ENCODE measurements at places on chromosomes 7 and 10. TPM values are rescaled to one million over a fixed set of nuclear protein-coding genes. Genes with fewer than 3 reads are reported as not detected.

- no peak for DNase-seq
These were observed 254.6 kb downstream of the CAMK1D start for GRCh38 chr10:12603766-12604470.

The ZMYND11 gene
- 64.4 TPM for polyA plus RNA-seq

The CHST3 gene
- 20.9 TPM for polyA plus RNA-seq

GRCh38 chr10:103448746-103449145 is 3.4 kb downstream of the CALHM2 start:
- no peak for DNase-seq

GRCh38 chr7:139708541-139708940 is 69.3 kb downstream of the HIPK2 start:
- DNase-seq: no peak

The FKBP6 gene
- polyA plus RNA-seq: not detected

DNA sequence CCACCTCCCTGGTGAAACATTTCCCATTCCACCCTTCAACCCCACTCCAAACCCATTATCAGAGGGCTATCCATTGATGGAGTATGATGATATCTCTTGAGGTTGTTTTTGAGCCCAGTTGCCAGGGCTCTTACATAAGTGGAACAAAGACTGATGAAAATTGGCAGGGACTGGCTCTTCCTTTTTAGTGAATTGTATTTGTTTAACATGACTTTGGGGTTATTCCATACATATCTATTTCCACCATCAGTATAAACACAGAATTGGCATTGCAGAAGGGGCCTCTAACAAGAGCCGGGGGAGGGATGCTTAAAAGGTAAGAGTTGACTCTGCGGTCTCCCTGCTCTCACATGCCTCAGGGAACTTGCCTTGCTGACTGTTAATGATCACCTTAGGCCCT is 28.9 kb downstream of the FZD1 start:
- no peak for DNase-seq

The CACUL1 gene
- 7.3 TPM for polyA plus RNA-seq

The ORC5 gene
- polyA plus RNA-seq: 11.7 TPM

- DNase-seq: no peak
These were observed 98.6 kb upstream of the SVIL start for GRCh38 chr10:29733323-29733722.

DNA sequence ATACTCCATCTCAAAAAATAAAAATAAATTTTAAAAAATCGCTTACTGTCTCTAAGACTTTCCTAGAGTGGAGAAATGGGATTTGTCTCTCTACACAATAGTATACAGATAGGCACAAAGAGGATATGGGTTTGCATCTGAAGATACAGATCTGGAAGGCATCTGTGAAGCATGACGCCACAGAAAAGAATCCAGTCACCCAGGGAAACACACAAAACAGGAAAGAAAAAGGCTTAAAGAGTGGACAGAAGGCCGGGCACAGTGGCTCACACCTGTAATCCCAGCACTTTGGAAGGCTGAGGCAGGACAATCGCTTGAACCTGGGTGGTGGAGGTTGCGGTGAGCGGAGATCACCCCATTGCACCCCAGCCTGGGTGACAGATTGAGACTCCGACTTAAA is 61.3 kb downstream of the SKIDA1 start:
- DNase-seq: peak; percentile 35

DNA sequence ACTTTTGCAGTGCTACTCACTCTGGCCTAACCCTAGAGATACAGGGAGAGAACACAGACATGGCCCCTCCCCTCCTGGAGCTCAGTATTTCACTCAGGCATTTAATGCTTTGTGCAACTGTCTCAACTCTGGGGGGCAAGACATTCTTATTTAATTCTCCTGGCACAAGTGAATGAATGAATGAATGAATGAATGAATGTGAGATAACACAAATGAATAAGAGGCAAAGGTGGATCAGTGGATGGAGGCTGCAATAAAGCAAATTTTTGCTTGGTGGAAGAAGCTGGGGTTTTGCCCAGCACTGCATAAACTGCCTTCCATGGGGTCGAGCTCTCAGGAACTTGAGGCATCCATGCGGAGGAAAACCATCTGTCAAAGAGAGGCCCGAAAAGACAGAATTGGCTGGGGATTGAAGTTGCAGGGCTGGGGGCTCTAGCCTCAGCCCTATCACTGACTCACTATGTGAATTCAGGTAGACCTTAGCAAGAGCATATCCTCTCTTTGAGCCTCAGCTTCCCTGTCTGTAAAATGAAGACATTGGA is 441.4 kb upstream of the ZMIZ1 start:
- no peak for DNase-seq
